ENCODE measurements at places on chromosomes 5 and 9. TPM values are rescaled to one million over a fixed set of nuclear protein-coding genes. Genes with fewer than 3 reads are reported as not detected.

FAT2 gene
- total RNA-seq, result 0.09 TPM

FBP1 gene
- not detected for total RNA-seq

PTPN3 gene
- total RNA-seq, result 0.17 TPM

ARL15 gene
- 26.9 TPM for total RNA-seq

IL13 gene
- not detected for total RNA-seq
